ENCODE measurements at places on chromosomes 12 and 14. TPM values are rescaled to one million over a fixed set of nuclear protein-coding genes. Genes with fewer than 3 reads are reported as not detected.

SSPN gene
- total RNA-seq, result 10.9 TPM

PAH gene
- 0.64 TPM for total RNA-seq

GPR137C gene
- 0.71 TPM for total RNA-seq

MPHOSPH9 gene
- 19.8 TPM for total RNA-seq

TMPRSS12 gene
- not detected for total RNA-seq

EMP1 gene
- total RNA-seq, result 348 TPM

HNRNPC gene
- 302 TPM for total RNA-seq

UTP20 gene
- 19.7 TPM for total RNA-seq

NRIP2 gene
- total RNA-seq, result 1.1 TPM

ARF6 gene
- total RNA-seq, result 58.9 TPM

MYH7 gene
- 0.09 TPM for total RNA-seq

OVCH1 gene
- total RNA-seq, result not detected

GRCh38 chr14:68865542-68865941 is 72.7 kb upstream of the ZFP36L1 start:
- no peak for DNase-seq

DNA sequence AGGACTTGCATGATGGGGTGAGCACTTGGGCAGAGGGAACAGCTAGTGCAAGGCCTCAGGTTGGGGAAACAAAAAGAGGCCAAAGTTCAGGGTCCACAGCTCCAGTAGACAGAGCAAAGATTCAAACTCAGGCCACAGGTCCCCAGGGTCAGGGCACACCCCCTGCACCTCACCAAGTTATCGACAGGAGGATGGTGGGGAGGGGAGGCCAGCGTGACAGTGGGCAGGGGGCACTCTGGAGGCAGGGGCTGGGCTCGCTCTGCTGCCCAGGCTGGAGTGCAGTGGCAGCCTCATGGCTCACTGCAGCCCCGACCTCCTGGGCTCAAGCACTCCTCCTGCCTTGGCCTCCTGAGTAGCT is 32.4 kb upstream of the ULK1 start:
- DNase-seq, result no peak

- DNase-seq, result no peak
Observed at GRCh38 chr14:57854571-57854970, 11.3 kb downstream of the SLC35F4 start.

DNA sequence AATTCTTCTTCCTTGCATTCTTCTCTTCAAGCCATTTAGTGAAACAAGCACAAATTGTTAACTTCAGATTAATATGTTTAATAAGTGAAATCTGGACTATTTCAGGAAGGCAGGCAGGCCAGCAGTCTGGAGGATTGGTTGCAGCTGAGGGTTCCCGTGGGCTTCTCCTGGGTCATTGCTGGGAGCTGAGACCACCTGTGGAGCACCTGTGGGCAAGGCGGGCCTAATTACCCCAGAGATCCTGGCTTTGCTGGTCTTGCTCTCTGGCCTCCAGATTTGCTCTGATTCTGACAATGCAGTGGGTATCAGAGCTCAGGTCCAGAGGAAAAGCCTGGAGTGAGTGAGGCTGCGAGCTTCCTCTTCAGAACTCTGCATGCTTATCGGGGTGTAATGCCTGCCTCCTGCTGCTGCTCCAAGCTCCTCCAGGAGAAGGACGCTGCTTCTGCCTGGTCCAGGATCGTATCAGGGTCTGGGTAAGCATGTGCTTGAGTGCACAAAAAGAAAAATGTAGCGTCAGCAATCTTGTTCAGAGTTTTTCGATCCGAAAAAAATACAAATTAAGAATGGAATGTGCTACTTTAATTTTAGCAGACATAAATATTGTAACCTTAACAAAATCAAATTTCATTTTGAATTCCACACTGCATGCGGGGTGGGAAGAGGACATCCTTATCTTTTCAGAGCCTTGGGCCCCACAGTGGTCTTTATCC is 93.8 kb downstream of the TMEM30B start:
- peak; percentile 45 for DNase-seq

GRCh38 chr14:105541218-105541875 is 15.0 kb downstream of the TMEM121 start:
- DNase-seq, result no peak

DNA sequence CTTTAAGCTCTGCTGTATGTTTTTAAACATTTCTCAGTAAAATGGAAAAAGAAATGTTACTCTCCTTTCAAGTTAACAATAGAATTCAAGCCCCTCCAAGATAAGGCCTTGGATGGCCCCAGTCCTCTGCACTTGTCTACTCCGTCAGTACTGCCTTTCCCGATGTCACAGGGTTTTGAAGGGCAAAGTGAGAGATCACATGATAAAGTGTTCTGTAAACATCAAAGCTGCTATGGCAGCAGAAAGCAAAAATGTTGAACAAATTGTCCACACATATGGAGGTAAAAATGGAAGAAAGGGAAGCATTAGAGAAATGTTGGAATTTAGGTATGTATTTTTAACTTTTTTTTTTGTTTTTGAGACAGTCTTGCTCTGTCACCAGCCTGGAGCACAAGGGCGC is 33.5 kb upstream of the CDK2AP1 start:
- no peak for DNase-seq

- peak; percentile 22 for DNase-seq
Observed at GRCh38 chr12:41189395-41190251, 1.5 kb downstream of the PDZRN4 start.

DNA sequence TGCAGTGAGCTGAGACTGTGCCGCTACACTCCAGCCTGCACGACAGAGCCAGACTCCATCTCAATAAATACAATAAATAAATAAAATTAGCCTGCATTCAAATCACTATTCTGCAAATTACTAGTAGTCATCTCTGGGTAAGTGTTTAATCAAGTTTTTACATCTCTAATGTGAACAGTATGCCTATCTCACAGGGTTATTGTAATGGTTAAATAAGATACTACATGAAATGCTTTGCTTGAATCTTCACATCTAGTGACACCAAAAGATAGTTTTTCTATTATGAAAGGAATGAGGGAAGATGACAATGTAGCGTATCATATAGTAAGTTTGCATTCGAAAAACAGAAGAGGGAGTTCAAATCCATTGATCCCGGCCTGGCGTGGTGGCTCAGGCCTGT is 2.1 kb downstream of the SRSF9 start:
- DNase-seq, result no peak

DNA sequence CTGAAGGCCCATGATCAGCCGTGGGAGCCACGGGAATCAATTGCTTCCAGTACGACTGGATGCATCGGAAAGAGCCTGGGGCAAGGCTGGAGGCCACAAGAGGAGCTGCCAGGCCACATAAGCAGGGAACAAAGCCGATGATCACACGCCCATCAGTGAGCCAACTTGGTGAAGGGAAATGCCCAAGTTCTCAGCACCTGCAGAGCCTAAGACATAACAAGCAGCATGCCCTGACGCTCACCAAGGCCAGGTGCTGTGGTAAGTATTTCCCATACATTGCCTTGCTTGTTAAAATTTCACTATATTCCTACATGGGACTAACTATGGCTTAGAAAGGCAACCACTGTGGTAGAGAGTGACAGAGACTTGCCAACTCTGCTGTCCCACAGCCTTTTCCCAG is 555.9 kb downstream of the BCL11B start:
- DNase-seq, result no peak

GRCh38 chr14:103734081-103734888 is 18.7 kb downstream of the ZFYVE21 start:
- DNase-seq, result no peak

- DNase-seq, result no peak
Observed at GRCh38 chr14:53621433-53621832, 335.2 kb downstream of the BMP4 start.

DNA sequence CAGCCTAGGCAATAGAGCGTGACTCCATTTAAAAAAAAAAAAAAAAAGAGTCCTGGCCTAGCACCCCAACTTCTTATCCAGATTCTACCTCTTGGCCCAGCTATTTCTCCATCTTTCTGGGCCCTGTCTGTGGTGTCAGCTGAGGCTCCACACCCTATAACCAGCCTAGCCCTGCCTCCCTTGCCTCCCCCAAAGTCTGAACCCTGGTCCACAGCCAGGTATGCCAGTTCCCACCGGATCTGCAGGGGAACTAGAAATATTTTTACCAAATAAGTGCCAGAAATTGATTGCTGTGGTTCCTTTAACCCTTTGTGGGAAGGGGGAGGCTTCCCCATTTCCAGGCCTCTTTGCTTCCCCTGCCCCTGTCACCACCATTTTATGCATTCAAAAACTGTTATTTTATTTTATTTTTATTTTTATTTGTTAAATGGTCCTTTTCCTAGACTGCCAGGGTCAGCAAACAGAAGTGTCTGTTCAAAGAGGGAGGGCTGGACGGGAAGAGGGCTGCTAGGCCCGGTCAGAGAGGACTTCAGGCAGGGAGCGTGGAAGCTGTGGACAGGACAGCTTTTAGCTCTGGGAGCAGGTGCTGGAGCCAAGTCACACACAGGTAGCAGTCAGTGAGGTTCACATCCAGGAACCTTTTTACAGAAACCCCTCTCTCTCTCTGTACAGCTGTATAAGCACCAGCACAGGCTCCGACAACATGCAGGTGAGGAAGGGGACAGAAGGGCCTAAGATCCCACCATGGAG is 23.2 kb downstream of the TTC9 start:
- no peak for DNase-seq

- no peak for DNase-seq
Observed at GRCh38 chr14:45786266-45786665, 533.3 kb upstream of the MIS18BP1 start.

- DNase-seq, result no peak
Observed at GRCh38 chr12:19338405-19338804, 100.9 kb upstream of the AEBP2 start.

DNA sequence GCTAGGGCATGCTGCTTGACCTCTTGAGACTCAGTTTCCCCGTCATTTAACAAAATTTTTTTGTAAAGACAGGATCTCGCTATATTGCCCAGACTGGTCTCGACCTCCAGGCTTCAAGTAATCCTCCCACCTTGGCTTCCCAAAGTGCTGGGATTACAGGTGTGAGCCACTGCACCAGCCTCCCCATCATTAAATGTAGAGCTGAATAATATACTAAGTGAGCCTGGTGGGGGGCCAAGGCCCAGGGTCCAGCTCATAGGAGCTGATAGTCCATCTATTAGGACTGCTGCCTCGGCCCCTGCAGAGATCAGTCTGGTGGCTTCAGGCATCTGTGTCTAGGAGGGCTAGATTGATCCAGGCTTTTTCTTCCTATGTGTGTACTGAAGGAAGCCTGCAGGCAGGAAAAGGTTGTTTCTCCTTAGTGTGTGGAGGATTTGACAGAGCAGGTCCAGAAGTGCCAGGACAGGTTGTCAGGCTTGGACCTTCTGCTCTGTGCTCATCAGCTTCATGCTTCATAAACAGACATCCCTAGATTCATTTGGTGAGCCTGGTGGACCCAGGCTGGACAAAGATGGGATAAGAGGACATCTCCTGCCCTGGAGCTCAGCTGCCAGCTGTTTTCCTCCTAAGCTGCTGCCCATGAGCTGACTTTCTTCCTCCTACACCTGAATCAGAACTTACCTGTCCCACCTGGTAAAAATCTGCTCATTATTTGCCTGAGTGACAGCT is 135.4 kb downstream of the ZFP36L1 start:
- no peak for DNase-seq

DNA sequence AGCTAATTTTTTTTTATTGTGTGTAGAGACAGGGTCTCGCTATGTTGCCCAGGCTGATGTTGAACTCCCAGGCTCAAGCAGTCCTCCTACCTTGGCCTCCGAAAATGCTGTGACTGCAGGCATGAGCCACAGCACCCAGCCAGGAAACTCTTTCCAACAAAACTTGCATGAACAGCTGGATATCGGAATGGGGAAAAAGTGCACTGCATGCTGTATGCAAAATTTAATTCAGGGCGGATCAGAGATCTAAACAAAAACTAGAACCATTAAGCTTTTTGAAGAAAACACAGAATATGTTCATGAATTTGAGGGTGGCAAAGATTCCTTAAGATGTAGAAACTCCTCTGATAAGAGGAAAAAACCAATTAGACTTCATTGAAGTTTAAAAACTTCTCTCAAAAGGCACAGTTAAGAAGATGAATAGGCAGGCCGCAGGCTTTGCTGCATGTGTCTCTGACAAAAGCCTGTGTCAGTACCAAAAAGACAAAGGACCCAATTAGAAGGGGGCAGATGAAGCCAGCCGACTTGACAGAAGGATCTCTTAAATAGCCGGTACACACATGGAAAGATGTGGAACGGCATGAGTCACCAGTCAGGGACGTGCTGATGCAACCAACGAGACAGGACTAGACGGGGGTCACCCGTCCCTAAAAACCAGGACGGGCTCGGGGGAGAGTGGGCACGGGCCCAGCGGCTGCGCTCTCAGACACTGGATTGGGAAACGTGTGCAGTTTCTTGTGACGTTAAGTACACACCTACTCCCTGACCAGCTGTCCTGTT is 34.8 kb upstream of the MMP17 start:
- DNase-seq, result no peak

GRCh38 chr14:23284654-23285529 is 1.0 kb downstream of the HOMEZ start:
- DNase-seq, result no peak

DNA sequence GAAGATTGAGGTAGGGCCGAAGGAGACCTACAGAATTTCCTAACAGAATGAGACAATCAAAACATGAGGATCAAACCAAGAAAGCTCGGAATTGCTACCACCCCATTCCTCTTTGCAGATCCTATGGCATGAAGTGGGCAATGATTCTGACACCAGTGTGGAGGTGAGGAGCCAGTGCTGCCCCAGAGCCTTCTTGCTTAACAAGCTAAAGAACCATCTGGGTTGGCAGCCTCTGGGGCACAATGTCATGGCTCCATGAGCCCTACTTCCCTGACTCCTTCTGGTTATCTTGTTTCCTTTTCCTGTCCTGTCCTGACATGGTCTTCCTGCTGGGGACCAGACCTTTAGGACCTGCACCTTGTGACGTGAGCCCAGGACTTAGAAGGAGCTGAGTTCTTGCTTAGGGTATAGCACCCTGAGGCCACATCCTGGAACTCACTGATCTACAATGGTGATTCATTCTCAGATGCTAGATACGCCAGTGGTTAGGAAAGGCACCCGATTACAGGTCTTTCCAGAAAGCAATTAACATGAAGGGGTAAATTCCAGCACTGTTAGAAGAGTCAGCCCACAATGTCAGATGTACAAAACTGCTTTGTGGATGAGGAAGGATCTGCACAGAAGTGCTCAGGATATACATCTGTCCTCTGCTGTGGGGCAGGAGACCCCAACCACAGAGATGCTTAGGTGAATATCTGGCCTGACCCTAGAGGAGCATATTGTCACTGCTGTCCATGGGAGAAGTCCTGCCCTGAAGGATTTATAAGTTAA is 324.2 kb downstream of the ZFP36L1 start:
- no peak for DNase-seq

- DNase-seq, result no peak
Observed at GRCh38 chr12:45654002-45654665, 75.4 kb upstream of the ARID2 start.

GRCh38 chr12:109581856-109582255 is 8.3 kb downstream of the MVK start:
- no peak for DNase-seq

GRCh38 chr12:6818222-6818621 is 3.4 kb upstream of the GPR162 start:
- no peak for DNase-seq

GRCh38 chr14:50854521-50854920 is 17.3 kb upstream of the ABHD12B start:
- no peak for DNase-seq

- DNase-seq, result no peak
Observed at GRCh38 chr12:117109943-117110635, 10.9 kb upstream of the TESC start.

Measured in lung (tissue), 17 donors.